ENCODE measurements at places on chromosomes 3 and 15.
A peak's percentile ranks its signal among the peaks of the same experiment; 100 is the strongest.

- DNase-seq: no peak
Observed at GRCh38 chr15:65956307-65956706, 87.0 kb downstream of the RAB11A start.

GRCh38 chr3:119365418-119365817, 71.2 kb downstream of the ARHGAP31 start:
- DNase-seq: no peak

DNA sequence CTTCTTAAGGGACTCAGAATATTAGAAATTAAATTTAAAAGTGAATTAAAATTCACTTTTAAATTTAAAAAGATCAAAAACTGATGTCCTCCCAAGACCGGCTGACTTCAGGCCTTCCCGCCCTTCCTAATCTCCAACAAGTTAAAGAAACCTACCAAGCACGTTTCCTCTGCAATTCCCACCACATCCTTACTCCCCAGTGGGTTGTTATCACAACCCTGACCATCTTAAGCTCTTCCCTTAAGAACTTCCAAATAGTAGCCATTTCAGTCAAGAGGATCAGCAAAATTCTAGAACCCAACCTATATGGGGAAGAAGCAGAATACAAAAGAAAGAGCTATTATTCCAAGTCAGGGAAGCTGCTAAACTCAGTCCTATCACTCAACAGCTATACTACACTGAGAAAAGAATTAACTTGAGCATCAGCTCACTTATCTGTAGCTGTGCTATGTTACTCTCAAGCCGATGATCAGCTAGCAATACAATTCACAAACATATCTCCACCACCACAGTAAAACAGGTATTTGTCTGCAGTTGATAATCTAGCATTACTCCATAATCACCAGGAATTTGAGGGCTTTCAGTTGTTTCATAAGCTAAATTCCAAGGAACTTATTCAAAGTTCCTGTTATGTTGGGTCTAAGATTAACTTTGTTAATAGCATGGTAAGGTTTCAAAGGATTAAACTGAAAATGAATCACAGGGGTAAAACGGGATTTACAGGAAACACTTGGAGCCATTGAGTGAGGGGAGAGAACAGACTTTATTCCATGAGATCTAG, 14.3 kb downstream of the ABCC5 start:
- DNase-seq: peak; percentile 70

GRCh38 chr3:155853214-155854140, 750 bp downstream of the SLC33A1 start:
- DNase-seq: peak; percentile 11

DNA sequence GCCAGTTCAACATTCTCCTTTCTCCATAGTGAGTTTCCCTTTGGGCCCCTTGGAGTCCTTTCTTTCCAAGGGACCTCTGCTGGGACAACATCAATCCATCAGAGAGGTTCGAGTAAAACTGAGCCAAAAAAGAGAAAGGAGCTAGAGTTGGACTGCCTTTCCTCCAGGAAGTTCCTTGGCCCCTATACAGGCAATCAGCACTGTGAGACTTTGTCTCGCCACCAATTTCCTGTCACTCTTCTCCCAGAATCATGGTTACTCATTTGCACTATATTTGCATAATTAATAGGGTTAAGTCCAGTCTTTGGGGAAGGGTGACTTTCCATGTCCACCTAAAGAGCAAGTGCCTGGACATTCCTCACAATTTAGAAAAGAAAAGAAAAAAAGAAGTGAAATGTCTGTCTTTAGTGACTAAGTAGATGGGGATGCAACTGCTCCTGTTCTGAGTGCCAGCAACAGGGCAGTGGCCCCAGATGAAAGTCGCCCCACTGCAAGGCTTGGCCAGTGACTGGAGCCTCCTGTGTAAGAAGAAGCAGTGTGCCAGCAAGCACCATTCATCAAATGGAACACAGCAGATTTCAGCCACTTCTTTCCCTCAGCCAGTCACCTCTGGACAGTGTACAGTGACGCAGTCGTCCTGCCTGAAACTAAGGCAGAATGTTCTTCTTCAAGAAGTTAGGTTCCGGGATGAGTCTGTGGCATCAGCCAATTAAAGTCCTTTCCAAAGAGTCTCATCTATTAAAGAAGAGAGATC, 91.6 kb downstream of the FSIP1 start:
- no peak for DNase-seq

Data from fibroblast of skin of scalp (primary cell).